HT1080 (cell line): ENCODE measurements at places on chromosomes 2 and 18. TPM values are rescaled to one million over a fixed set of nuclear protein-coding genes. Genes with fewer than 3 reads are reported as not detected.
A peak's percentile ranks its signal among the peaks of the same experiment; 100 is the strongest.

GRCh38 chr2:200747668-200748618, 63.8 kb upstream of the BZW1 start:
- no peak for DNase-seq

- no peak for DNase-seq
These were observed 8.9 kb downstream of the TNS1 start for GRCh38 chr2:217993817-217994463.

DNA sequence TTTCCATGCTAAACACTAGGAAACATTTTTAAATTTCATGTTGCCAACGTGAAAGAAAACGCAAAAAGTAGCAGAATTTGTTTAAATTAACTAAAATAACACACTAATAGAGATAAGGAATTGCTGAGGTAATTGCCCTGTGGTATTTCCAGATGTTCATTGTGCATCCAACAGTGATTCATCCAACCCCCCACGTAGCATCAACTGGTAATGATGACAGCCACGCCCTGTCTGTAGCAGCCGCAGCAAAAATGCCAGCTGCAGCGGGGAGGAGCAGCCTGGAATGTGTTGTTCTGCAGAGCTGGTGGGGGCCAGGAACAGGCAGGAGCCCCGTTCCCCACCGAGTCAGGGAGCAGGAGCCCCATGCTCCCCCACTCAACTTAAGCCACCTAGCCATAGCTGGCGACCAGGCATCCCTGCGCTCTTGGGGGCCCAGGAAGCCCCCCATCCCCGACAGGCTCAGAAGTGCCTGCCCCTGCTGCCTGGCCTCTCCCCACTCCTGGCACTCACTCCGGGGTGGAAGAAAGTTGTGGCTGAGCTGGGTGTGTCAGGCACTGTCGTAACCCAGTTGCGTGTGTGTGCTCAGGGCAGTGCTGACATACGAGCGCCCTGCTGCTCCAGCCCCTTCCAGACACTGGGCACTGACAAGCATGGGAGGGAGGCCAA, 695.1 kb upstream of the ACVR2A start:
- DNase-seq: peak; percentile 54

GRCh38 chr18:46213295-46213694, 109.1 kb downstream of the HAUS1 start:
- DNase-seq: no peak

GRCh38 chr18:61690418-61691138, 202.2 kb downstream of the RNF152 start:
- DNase-seq: no peak

- no peak for DNase-seq
These were observed 276.0 kb downstream of the ZNF407 start for GRCh38 chr18:74873629-74874028.

- DNase-seq: no peak
These were observed 15.6 kb downstream of the ATOH8 start for GRCh38 chr2:85769236-85769982.

DNA sequence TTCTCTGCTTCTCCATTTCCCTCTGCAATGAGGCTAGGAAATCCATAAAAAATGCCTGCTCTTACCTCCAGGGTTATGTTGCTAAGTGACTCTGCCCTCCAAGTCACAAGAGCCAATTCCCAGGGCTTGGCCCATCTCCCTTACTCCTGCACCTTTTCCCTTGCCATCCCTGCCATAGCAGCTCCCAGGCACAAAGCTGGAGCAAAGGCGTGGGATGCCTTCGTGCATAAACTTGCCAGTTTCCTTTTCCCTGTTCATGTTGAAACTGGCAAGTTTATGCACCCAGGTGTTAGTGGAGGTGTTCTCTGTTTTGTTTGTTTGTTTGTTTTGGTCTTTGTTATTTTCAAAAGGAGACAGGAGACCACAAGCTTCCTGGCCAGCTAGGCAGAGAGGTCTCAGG, 195.1 kb downstream of the ACKR3 start:
- DNase-seq: no peak

DNA sequence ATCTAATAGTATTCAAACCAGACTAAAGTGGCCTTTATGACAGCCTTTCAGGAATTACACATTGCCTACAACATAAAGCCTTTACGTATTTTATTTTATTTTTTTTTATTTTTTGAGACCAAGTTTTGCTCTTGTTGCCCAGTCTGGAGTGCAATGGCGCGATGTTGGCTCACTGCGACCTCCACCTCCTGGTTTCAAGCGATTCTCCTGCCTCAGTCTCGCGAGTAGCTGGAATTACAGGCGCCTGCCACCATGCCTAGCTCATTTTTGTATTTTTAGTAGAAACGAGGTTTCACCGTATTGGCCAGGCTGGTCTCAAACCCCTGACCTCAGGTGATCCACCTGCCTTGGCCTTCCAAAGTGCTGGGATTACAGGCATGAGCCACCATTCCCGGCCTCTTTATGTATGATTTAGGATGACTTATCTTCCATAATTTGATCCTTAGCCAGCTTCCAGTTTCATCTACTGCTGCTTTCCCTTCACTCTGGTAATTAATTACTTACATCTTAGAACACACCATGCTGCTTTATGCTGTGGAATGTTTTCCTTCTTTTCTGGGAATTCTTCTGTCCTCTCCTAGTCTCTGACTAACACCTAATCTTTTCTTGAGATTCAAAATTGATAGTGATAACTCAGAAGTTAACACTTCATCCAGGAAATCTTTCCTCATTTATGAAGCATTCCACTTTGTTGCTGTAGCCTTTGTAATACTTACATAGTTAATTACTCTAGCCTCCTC, 2.6 kb downstream of the USP14 start:
- DNase-seq: no peak

DNA sequence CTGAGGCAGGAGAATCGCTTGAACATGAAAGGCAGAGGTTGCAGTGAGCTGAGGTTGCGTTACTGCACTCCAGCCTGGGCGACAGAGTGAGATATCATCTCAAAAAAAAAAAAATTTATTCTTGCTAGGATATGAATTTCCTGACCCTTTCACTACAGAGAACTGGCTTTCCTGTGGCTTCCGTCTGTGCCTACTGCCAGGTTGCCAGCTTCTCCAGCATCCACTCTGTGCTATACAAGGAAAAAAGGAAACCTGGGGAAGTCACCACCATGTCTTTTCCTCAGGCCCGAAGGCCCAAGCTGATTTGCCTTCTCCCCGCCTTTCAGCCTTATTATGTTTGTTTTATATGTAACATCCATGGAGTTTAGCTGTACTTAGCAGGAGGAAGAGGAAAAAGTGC, 122.0 kb upstream of the REV1 start:
- no peak for DNase-seq

DNA sequence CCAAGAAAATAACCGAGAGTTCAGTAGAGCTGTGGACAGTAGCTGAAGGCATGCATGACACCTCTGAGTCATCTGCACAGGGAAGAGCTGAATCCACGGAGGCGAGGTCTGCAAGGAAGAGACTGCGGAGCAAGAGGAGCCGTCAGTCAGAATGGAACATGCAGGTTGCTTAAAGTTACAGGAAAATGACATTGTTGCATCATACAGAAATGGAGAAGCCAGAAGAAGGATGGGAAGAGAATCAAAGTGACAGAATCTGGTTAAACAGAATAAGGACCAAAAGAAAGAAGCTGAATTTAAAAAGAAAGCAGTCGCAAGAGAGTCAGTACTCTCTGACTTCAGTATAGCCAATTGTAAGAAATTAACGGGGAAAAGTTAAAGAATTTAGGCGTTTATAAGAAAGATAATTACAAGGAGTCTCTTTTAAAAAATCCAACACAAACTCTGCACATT, 533.8 kb downstream of the ADCYAP1 start:
- peak; percentile 9 for DNase-seq

- no peak for DNase-seq
These were observed 50.5 kb downstream of the ZNF516 start for GRCh38 chr18:76444446-76445105.

DNA sequence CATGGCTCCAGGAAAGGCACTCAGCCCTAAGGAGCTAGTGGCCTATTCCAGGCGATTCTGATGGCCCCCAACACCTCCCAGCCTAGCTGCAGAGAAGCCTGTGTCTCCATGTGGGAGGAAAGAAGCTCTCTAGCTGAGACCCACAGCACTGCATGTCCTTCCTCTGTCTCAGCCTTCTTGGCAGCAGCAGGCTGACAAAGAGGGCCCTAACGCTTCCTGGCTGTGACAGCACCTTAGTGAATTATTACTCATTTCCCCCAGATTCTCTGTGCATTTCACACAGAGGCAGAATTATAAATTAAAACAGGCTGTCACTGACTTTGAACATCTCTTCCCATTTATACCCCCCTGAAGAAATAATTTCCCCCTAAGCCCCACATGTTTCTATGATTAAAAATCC, 206.8 kb downstream of the CLIP4 start:
- peak; percentile 74 for DNase-seq

DNA sequence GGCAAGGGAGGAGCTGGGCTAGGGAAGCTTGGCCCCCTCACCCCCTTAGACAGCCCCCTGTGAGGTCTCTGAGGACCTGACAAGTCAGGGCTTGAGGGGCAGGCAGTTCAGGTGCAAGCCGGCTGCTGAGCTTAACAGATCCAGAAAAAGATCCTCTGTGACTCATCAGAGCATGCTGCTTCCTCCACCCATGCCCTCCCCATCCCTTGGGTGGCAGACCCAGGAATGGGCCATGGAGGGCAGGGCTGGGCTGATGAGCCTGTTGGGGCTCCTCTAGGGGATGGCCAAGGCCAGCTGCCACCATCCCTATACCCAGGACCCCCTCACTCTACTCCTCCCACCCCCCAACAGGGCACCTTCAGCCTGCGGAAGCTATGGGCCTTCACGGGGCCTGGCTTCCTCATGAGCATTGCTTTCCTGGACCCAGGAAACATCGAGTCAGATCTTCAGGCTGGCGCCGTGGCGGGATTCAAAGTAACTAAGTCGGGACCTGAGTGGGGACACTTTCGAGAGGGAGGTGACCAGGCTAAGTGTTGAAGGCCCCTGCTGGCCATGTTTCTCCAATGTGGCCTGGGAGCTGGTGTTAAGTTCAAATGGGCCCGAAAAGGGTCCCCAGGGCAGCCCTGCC, 1.9 kb downstream of the SLC11A1 start:
- DNase-seq: peak; percentile 44

GRCh38 chr18:45802814-45803492, 22.5 kb upstream of the SIGLEC15 start:
- peak; percentile 96 for DNase-seq

GRCh38 chr2:85400541-85401463, 9.4 kb downstream of the CAPG start:
- DNase-seq: no peak

GRCh38 chr18:8052237-8052701, 485.2 kb downstream of the PTPRM start:
- DNase-seq: peak; percentile 21

DNA sequence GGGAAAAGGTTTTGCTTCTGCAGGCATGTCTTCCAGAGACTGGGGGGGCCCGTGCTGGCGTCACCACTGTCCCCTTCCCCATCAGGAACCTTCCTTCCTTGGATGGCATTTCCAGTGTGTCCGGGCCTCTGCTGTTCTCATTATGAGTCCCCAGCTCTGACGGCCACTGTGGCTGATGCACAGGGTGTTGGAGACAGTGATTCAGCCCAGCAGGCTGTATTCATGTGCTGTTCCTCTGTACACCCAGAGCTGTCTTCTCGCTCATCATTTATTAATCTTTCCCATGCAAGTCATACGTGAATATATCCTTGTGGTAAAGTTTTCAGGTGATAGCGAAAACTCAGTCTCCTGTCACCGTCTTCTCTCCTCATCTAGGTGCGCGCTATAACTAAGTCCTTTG, 57.7 kb downstream of the ASAP2 start:
- DNase-seq: no peak

The SLC39A6 gene
- total RNA-seq: 61.7 and 72.5 TPM in 2 replicates

The CHRNG gene
- total RNA-seq: not detected in 2 replicates

The STK11IP gene
- 17.1 and 18.2 TPM in 2 replicates for total RNA-seq

The OTOS gene
- not detected in 2 replicates for total RNA-seq

The SETBP1 gene
- 2.1 and 2.7 TPM in 2 replicates for total RNA-seq

The SPTBN1 gene
- total RNA-seq: 79.9 and 89.9 TPM in 2 replicates
